ENCODE measurements at places on chromosomes 6 and 20.

DNA sequence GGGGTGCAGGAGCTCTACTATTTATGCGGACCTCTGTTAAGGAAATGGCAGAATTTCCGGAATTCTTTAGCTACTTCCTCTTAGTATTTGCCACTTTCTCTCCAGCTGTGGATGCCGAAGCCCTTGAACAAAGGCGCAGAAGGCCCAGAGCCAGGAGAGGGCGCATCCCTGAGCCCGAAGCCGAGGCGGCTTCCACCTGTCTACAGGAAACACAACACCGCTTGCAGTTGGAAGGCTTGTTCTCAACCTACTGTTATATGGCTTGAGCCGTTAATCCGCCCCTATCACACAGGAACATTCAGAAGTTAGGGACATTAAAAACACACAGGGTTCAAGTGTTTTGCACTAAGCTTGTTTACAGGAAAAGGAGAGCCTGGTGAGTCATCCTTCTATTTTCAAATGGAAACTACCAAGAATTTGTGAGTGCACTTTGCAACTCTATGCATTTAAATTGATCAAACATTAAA, 417.1 kb downstream of the BCKDHB start:
- no peak for DNase-seq

DNA sequence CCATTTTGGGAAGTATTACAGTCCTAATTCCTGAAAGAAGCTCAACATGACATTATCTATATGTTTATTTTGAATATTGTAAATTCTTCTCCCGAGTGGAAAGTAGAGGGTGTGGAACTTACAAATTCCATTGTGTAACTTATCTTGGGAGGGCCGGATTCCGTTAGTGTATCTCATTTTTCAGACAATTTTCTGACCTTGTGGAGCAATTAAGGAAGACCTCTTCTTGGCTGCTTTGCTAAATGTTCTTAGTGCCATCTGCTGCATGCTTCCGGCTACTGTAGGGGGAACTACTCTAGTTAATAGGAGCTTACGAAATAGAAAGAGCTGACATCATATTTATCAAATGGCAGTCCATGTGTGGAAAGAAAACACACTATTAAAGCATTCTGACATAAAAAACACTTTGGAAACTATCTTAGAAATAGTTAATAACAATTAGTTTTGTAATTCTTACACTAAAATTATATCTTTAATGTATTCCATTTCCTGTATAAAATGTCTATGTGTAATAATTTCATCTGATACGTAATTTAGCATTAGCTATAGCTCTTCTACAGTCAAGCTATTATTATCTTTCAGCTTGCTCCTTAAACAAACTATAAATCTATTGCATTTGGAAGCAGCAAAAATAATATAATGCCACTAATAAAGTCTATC, 41.5 kb upstream of the KCNQ5 start:
- peak; percentile 48 for DNase-seq

DNA sequence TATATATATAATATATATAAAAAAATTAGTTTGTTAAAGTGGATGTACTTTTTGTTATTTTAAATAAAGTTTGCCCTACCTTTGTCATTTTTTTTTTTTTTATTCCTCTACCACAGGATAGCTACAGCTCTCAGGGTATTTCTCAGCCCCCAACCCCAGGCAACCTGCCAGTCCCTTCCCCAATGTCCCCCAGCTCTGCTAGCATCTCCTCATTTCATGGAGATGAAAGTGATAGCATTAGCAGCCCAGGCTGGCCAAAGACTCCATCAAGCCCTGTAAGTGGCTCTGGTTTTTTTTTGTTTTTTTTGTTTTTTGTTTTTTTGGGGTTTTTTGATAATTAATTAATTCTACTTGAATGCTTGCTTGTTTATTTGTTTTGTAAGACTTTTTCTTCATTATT, 148.6 kb downstream of the TMEM242 start:
- no peak for DNase-seq

- DNase-seq = no peak
Observed at GRCh38 chr6:15618685-15619084, 44.1 kb downstream of the DTNBP1 start.

GRCh38 chr20:25626779-25627178, 3.0 kb upstream of the NANP start:
- no peak for DNase-seq

DNA sequence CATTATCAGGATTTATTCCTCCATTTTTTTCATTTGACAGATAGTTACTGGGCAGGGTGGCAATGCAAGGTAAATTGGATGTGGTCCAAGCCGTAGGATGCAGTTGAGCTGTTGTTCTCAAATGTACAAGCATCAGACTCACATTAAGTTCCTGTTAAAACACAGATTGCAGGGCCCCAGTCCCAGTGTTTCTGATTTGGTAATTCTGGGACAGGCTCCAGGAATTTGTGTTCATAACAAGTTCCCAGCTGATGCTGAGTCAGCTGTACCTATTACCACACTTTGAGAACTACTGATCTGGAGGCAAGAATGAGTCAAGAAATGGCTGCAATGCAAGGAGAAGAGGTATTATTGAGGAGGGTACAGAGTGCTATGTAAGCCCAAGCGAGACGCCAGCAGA, 11.7 kb downstream of the TMEM244 start:
- peak; percentile 27 for DNase-seq
